Stimulated activated CD8-positive, alpha-beta memory T cell treated with anti-CD3 and anti-CD28 coated beads, Interleukin-7, amount 100 ng/mL, for 4 hours (primary cell): ENCODE measurements at places on chromosomes 7 and 10.

DNA sequence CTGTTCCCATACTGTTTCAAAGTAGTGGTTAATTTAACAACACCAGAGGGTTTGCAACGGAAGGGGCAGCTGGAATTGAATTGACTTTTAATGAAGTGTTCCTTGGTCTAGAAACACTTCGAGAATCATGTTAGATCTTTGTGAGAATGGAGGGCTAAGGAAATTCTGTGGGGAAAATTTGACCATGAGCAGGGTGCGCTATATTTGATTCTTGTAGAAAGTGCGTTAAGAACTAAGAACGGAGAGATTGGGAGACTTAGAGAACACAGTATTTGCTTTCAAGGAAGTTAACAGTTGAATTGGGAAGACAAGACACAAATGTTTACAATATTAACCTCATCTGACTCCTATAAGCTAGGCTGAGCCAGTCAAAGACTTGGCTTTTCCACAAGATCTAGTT is 1.2 kb downstream of the ZNF212 start:
- no peak for DNase-seq

DNA sequence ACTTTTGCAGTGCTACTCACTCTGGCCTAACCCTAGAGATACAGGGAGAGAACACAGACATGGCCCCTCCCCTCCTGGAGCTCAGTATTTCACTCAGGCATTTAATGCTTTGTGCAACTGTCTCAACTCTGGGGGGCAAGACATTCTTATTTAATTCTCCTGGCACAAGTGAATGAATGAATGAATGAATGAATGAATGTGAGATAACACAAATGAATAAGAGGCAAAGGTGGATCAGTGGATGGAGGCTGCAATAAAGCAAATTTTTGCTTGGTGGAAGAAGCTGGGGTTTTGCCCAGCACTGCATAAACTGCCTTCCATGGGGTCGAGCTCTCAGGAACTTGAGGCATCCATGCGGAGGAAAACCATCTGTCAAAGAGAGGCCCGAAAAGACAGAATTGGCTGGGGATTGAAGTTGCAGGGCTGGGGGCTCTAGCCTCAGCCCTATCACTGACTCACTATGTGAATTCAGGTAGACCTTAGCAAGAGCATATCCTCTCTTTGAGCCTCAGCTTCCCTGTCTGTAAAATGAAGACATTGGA is 441.4 kb upstream of the ZMIZ1 start:
- no peak for DNase-seq

- no peak for DNase-seq
Observed at GRCh38 chr10:78905957-78906308, 162.8 kb upstream of the ZMIZ1 start.

DNA sequence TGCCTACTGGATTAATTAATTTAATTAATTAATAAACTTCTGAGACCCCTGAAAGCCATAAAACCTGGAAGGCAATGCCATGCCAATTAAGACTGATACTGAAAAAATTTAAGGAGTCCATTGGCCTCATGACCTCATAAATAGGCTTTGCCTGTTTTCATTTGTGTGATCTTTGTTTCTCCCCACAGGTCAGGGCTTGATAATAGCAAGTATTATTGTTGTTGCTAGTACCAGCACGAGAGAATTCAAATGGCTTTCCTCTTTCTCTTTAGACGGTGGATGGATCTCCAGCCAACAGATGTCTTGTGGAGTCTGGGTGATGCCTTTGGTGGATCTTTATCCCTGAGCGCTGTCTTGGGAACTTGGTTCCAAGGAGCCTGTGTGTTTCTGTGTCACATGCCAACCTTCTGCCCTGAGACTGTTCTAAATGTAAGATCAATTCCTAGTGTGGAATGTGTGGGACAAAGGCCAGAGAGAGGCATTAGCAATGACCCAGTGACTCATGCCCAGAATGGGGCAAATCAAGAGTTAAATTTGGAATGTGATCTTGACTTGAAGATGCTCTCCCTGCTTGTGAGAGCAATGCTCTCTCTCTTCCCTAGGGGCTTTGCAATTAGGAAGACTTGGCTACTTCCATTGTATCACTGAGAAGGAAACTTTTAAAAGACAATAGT is 17.7 kb downstream of the ACSM6 start:
- no peak for DNase-seq

DNA sequence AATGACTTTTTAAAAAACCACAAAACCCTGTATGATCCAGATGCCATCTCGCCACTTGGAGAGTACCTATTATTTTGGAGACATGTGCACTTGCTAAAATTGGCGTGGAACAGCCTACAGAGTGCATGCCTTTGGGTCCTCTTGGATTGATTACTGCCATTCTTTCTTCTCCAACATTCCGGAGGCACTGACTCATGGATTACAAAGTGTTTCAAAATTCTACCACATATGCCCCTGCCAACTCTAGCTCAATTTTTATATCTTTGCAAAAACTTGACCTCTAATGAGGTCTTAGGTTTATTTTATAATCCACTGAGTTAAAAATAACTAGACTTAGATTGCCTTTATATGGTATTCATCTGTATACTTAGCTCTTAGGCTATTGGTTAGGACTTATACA is 55.8 kb upstream of the KIF5B start:
- DNase-seq = no peak

- DNase-seq = no peak
Observed at GRCh38 chr7:140625908-140626868, 14.4 kb downstream of the DENND2A start.

- DNase-seq = no peak
Observed at GRCh38 chr7:149733924-149734790, 39.2 kb downstream of the ZNF467 start.

- no peak for DNase-seq
Observed at GRCh38 chr10:24720096-24720495, 3.6 kb downstream of the ARHGAP21 start.

DNA sequence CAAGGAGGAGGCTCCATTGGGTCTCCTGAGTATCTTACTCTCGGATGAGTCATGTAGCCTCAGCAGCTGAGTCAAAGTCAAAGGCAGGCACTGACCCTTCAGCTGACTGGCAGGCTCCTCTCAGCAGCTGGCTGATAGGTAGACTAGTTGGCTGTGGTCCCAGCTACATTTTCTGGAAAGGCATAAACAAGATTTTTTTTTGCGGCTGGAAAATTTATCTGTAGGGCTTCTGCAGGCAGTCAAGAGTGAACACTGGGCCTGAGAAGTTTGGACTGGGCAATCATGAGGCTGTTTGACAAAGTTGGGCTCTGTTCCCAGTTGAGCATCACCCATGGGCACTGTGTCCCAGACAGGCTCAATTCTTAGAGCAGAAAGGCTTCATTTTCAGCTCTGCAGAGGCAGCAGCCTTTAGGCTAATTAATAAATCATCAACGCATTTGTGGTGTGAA is 796.2 kb downstream of the CCSER2 start:
- DNase-seq = no peak

- no peak for DNase-seq
Observed at GRCh38 chr10:117163061-117163953, 25.2 kb upstream of the VAX1 start.

- DNase-seq = no peak
Observed at GRCh38 chr7:780081-780480, 52.2 kb upstream of the SUN1 start.

DNA sequence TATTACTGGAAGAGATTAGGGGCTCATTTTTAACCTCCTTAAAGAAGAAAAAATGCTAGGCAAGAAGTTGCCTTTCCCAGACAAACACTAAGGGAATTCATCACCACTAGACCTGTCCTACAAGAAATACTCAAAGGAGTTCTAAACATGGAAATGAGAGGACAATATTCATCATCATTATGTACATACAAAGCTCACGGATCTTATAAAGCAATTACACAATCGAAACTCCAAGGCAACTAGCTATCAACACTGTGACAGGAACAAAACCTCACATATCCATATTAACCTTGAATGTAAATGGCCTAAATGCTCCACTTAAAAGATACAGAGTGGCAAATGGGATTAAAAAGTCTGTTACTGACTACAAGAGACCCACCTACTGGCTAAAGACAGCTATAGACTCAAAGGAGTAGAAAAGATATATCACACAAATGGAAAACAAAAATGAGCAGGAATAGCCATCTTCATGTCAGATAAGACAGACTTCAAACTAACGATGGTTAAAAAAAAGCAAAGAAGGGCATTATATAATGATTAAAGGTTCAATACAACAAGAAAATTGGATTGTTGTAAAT is 246.6 kb downstream of the ADRA2A start:
- no peak for DNase-seq

DNA sequence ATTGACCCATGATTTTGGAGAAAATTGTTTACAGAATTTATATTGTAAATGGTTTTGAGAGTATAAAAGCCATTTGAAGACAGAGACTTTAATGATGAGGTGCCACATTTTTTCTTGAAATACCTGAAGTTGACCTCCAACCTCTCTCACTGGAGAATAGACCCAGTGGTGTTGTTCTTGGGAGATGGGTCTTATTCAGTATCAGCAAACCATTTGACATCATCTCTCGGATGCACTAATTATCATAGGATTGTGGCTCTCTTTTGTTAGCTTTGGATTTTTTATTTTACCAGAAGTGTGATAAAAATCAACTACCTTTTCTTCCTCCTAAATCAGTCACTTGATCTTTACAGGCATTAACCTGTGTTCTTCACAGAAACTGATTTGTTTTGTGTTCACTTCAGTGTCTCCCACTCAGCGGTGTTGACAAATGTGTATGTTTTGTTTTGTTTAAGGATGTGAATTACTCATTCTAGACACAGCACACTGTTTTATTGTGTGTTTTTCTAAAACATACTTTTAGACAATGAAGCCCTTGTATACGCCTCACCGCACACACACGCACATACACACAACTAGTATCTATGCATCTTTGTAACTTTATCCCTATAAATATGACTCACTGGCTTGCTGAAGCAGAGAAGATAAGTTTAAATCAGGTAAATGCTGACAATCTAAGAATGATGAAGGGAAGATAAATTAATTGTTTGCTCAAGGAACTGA is 455.6 kb downstream of the INHBA start:
- DNase-seq = no peak

DNA sequence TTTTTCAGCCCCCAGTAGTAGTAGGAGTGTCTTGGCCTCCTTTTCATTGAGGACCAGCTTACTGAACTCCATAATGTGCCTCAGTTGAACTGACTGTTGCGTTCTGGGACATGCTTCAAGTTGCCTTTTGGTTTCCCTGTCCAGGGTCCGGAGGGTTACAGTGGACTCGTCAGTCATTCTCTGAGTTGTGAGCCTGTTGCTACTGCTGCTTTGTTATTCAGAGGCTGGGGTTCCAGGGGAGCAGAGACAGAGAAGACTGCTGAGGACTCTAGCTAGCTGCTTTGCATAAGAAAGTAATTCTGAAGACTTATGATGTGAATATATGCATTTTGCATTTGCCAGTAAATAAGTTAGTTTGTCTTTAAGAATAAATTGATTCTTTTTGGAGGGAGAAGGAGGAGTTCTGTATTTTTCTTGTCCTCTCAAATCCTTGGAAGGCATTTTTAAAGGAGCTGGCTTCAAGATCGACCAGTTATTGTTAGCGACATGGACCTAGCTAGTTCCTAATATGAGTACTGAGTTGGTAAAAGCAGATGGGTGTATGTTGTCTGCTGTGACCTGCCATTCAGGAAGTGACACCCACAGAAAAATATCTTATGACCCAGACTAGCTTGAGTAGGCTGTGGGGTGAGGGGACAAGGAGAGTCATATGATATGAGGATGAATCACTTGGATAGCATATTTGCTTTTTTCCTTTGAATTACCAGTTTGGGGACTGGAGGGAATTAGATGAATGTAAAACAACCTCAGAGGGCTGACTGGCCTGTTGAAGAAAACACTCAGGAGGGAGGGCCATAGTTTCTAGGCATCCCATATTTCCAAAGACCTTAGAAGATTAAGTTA is 8.3 kb downstream of the PI4K2A start:
- peak; percentile 33 for DNase-seq

GRCh38 chr7:44374007-44374763 is 48.8 kb upstream of the CAMK2B start:
- no peak for DNase-seq

GRCh38 chr10:113182154-113182553 is 232.1 kb downstream of the TCF7L2 start:
- DNase-seq = no peak

- no peak for DNase-seq
Observed at GRCh38 chr10:79483948-79484347, 28.4 kb upstream of the EIF5AL1 start.

GRCh38 chr7:52504561-52504960 is 530.9 kb upstream of the POM121L12 start:
- no peak for DNase-seq

GRCh38 chr7:150917969-150918368 is 60.2 kb downstream of the KCNH2 start:
- DNase-seq = no peak

DNA sequence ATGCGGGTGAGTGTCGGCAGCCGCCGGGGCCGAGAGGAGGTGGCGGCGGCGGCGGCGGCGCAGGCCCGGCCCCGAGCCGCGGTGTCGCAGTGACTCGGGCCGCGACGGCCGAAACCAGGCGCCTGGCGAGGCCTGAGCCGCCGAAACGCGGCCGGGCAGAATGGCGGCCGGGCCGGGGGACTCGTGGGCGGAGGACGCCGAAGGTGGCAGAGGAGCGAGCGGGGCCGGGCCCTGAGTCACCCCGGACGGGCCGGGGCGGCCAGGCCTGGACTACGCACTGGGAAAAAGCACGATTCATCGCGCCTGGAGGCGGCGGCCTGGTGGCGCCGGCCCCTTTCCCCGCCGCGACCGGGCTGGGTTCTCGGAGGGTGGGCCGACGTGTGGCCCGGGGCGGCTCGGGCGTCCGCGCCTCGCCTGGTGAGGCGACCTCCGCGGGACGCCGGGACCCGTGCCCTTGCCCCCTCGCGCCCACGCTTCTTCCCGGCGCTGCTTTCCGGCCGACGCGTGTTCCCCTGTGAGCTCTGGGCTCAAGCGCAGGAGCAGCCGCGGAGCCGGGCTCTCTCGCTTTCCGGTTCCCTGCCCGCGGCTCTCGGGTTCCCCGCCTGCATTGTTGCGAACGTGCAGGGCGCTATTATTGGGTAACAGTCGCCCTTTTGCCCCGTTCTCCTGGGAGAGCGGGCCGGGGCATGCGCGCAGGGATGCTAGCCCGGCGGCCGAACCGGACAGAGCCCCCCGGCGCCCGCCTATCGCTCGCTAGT is 500 bp downstream of the CUL1 start:
- peak; percentile 33 for DNase-seq

- DNase-seq = no peak
Observed at GRCh38 chr7:73861305-73861704, 346 bp downstream of the TMEM270 start.

DNA sequence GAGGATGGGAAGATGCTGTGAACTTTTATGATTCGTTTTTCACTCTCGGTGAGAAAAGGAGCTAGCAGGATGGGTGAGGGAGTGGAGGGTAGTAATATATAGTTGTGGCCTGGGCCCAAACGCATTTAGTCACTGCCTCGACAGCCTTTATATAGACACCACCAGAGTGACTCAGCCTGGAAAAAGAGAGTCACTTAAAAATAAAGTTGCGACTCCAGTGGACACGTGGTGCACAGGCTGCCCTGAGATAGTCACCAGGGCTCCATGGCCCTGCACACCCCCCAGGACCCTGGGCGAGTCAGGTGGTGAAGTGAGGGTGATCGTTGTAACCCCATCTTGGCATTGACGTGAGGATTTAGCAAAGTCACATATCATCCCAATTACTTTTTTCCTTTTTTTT is 106.7 kb downstream of the CUX1 start:
- no peak for DNase-seq
